ENCODE measurements at places on chromosomes 3 and 15. TPM values are rescaled to one million over a fixed set of nuclear protein-coding genes. Genes with fewer than 3 reads are reported as not detected.

DNA sequence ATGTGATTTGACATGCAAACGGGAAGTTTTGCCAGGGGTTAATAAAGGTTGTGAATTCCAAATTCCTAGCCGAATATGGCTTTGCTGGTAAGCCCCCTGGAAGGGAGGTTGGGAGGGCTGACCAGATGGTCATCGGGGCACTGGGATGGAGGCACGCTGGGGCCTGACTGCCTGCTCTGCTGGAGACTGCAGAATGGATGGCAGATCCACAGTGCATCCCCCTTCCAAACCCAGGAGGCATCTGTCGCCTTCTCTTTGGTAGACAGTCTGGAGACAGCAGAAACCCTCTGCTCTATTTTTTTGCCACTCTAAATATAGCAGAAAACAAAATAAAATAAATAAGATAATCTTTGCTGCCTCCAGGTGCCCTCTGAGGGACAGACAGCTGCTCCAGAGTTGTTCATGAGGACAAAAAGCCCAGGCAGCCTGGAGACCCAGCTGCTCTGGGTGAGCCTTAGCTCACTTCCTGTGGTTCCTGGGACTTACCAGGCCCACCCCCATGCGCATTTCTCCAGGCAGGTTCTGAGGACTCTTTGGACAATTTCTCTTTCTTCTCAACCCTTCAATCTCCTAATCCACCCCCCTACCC lies 6.1 kb upstream of the SPTBN5 start:
- DNase-seq: no peak

DNA sequence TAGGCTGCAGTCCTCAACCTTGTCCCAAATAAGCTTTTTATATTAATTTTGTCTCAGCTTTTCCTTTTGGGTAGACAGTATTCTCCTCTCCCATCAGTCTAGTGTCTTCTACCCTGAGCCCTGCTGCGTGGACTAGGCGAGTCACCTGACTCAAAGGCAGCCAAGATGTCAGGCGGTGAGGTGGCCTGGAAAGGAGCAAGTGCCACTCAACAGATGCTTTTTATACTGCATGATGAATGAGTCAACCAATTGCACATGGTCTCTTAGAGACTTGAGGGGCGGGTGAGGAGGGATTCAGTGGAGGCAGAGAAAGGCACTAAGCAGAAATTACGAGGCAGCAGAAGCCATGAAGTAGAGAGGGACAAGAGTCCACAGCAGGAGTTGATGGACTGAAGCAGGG lies 95.9 kb downstream of the FRMD4B start:
- DNase-seq: no peak

Gene NIPA2
- 74.3 TPM for total RNA-seq

GRCh38 chr3:127388427-127388826 lies 100.6 kb upstream of the PRR20G start:
- no peak for DNase-seq

Gene GPR176
- 0.14 TPM for total RNA-seq

Gene SLC28A1
- not detected for total RNA-seq

Gene RFTN1
- total RNA-seq: 92.4 TPM

- no peak for DNase-seq
Observed at GRCh38 chr15:86054338-86054737, 25.3 kb upstream of the AGBL1 start.

DNA sequence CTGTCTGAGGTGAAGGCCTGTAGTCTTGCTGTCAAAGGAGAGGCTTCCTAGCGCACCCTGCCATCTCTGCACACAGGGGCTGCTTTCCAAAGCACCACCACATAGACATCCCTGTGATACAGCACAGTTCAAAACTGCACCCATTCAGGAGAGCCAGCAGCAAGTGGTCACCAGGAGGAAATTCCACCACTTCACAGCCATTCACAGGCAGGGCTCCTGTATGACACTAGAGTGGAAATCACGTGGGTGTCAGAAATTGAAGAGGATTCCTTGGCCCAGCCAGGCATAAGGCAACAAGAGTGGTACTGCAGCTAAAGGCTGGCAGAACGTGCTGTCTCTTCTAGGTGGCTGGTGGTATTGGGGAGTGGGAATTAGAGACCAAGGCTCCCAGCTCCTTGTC lies 102.8 kb downstream of the RFTN1 start:
- DNase-seq: no peak

GRCh38 chr3:27511724-27512422 lies 27.7 kb upstream of the SLC4A7 start:
- DNase-seq: no peak

- no peak for DNase-seq
Observed at GRCh38 chr15:42402455-42403205, 43.3 kb downstream of the CAPN3 start.

Gene AGBL1
- total RNA-seq: not detected

DNA sequence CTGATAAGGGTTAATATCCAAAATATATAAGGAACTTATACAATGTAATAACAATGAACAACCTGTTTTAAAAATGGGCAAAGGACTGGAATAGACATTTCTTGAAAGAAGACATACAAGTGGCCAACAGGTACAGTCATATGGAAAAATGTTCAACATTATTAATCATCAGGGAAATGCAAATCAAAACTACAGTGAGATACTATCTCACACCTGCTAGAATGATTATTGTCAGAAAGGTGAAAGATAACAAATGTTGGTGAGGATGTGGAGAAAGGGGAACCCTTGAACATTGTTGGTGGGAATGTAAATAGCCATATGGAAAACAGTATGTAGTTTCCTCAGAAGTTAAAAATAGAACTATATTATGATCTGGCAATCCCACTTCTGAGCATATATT lies 20.4 kb downstream of the GOLM2 start:
- DNase-seq: no peak

Gene VEPH1
- not detected for total RNA-seq

Gene SCN11A
- total RNA-seq: not detected

GRCh38 chr3:6260551-6261191 lies 600.2 kb upstream of the GRM7 start:
- DNase-seq: no peak

DNA sequence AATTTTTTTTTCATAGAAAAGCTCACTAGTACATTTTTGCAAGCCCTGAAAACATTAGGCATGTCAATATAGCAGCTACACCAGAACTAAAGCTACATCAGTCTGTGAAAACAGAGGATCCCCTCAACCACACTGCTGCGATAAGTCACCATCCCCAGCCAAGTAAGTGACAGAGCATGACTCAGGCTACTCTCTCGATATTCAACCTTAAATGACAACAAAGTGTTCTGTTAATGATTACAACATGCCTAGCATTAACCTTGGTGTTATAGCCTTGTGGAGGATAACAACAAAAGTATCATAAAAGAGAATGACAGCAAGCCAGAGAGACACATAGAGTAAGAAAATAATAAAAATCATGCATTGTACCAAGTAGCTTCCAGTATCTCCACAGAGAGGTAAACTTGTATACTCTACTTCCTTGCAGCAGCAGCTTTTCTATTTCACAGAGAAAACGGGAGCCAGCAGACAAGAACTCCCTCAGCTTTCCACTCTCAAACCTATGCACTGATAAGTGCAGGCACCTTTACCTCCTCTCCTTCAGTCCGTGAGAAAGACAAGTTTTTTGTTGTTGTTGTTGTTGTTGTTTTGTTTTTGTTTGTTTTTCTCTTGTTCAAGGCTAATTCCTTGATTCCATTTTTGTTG lies 76.6 kb downstream of the GBE1 start:
- no peak for DNase-seq

DNA sequence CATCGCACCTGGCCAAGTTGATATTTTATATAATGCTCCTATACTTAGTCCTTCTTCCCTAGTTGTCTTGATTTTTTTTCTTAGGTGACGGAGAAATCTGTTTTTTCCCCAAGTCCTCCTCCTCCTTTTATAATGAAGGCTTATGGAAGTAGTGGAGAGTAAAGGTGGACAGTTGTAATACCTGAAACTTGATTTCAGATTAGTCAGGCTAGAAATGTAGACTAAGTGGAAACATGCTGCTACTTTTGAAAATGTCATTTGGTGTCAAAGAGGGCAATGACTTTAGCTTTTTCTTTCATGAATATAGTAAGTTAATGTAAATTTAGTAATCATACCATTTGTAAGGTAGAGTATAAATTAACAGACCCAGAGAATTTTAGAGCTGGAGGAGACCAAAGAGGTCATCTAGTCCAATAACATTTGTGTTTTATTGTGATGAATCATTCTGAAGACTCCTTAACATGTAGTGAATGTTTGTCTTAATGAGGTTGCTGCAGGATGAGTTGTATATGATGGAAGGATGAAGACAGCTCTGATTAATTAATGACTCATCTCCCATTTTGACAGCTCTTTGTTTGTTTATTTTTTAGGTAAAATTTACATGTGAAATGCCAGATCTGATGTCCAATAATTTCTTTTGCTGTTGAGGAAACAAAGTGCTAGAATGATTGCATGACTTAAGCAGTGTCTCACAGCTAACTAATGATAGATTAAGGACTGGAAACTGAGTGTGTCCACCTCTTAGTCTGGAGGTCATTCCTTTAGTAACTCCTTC lies 8.7 kb downstream of the CTDSPL2 start:
- no peak for DNase-seq

DNA sequence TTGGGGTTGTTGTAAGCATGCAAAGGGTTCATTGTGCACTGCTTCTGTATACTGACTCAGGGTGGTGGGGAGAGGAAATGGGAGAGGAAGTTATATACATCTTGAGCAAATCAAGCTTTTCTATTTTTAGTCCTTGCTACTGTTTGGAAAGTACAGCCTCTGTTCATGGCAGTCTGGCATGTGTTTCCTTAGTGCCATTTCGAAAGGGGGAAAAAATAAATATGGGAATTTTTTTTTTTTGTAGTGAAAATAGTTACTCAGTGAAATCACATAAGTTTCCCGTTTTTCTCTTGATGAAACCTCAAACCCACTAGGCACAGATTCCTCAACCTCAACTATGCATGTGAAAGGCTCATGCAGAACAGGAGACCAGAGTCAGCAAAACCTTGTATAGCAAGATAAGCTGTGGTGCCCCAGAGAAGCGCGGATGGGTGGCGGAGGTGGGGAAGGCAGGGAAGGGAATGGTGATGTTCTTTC lies 353.3 kb downstream of the LPP start:
- no peak for DNase-seq

DNA sequence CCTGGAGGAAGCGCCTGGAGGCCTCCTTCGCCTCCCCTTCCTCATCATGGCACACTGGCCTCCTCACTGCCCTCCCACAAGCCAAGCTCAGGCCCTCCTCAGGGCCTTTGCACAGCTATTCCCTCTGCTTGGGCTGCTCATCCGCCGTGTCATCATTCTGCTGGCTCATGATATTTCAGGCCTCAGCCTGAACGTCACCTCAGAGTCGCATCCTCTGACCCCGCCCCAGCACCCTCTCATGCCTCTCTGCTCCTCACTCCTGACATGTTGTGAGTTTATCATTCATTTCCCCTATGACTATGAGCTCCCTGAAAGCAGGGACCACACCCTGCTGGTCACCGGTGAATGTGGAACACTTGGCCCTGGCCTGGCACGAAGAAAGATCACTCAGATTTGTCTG lies 20.7 kb upstream of the POC1A start:
- DNase-seq: no peak

GRCh38 chr3:6216135-6217026 lies 644.5 kb upstream of the GRM7 start:
- no peak for DNase-seq

DNA sequence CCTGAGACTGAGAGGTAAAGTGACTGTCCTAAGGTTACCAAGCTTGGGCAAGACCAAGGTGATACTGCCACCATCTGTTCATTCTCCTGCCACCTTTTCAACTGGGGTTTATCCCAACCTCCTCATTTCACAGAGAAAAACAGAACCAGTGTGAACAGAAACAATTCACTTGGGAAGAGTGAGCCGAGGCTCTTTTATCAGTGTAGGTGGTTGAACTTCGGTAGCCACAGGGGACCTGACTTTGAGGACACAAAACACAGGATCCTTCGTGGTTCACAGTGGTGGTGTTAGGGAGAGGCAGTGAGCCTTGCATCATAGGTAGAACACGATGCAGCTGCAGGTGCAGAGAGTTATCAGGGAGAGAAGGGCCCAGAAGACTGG lies 72.8 kb upstream of the ICE2 start:
- DNase-seq: peak; percentile 61

DNA sequence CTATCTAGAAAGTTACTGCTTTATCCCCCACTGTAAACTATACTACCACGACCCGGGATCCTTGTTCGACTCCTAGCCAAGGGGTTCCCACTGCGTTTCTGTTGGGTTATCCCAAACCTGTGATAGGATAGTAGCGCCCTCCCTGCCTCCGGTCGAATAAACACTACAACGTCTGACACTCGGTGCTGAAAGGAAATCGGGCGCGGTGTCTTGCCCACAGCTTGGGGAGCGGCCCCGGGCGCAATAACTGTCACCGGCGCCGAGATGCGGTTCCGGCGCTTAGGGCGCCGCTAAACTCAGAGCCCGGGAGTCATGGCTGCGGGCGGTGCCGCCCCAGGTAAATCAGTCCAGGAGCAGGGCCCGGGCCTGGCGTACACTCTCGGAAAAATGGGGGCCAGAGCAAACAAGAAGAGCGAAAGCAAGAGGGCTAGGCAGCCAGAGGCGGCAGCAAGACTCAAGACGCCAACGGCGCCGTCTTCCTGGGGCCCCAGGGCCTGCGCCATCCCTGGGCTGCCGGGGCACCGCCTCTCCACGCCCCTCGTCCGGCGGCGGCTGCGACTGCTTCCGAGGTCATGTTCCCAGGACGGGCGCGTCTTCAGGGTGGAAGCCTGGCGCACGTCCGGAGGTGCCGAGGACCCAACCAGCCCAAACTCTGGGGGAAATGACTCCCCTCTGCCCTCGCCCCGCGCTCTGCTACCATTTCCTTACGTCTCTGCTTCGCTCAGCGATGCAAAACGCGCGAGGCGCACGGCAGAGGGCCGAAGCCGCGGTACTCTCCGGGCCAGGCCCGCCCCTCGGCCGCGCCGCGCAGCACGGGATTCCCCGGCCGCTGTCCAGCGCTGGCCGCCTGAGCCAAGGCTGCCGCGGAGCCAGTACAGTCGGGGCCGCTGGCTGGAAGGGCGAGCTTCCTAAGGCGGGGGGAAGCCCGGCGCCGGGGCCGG lies at the start of gene DUT:
Gene DUT (plus strand): TSS at position 575 of the 941 bp plus-strand sequence. CDS start 87 bp downstream, at position 662.
- DNase-seq: peak; percentile 96

DNA sequence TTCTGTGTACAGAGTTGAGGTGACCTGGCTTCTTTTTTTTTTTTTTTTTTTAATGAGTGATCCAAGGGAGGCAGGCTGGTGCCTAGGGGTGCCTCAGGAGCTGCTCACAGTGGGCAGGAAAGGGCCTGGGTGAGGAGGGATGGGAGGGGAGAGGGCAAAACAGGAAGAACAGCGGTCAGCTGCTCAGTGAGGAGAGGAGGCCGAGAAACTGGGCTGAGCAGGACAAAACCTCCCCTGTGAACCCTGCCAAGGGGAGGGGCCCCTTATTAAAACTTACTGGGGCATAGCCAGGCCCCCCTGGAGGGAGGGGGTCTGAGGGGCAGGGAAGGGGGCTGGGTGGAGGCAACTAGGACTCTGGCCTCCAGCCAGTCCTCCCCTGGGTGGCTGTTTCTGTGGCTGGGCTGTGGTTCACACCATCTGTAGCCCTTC lies 3.5 kb downstream of the PLEKHO2 start:
- no peak for DNase-seq

Gene LRTM1
- not detected for total RNA-seq

Measured in activated CD4-positive, alpha-beta T cell treated with anti-CD3 and anti-CD28 coated beads, Interleukin-2, amount 10 ng/mL, durations not matched to agents 24 days and 14 days (primary cell).